Lung (tissue), 17 donors: ENCODE measurements at places on chromosomes 1 and 21.
A peak's percentile ranks its signal among the peaks of the same experiment; 100 is the strongest.

DNA sequence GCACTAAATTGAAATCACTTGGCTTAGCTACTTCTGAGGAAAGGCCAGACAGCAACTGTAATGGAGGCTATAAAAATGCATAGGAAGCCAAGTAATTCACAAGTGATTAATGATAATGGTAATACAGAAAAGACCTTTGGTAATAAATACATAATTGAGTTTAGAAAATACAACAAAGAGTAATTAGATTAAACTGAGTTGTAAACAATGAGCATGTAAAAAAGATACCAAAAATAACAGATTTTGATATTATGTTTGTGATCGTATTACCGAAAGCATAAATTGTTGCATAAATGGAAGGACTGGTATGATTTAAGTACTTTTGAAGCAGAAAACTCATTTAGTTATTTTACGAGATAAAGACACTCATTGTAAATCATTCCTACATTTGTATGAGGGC lies 556.7 kb upstream of the TMPRSS15 start:
- DNase-seq = no peak

GRCh38 chr1:117097443-117097842 lies 24.1 kb downstream of the TRIM45 start:
- no peak for DNase-seq

- no peak for DNase-seq
Observed at GRCh38 chr1:109388884-109389637, 8.7 kb downstream of the SORT1 start.

- no peak for DNase-seq
Observed at GRCh38 chr1:226984521-226985238, 44.6 kb downstream of the COQ8A start.

GRCh38 chr1:28156821-28157220 lies 19.7 kb downstream of the PTAFR start:
- peak; percentile 6 for DNase-seq

DNA sequence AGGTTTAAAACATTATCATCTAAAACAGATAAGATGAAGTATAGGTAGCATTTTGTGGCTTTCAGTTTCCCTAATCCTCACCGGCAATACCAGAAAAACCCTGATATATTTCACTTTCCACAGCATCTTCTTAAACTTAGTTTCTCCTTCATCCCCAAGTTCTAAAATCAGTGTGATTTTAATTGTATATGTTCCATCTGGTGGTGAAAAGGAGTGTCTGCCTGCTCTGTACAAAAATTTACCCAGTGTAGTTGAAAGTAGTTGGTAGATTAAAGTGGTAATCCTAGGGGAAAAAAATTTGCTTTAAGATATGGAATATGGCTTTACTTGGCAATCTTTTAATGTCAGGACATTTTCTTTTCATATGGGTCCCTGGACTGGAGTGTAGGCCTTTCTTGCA lies 74.3 kb downstream of the CEP350 start:
- DNase-seq = peak; percentile 4

DNA sequence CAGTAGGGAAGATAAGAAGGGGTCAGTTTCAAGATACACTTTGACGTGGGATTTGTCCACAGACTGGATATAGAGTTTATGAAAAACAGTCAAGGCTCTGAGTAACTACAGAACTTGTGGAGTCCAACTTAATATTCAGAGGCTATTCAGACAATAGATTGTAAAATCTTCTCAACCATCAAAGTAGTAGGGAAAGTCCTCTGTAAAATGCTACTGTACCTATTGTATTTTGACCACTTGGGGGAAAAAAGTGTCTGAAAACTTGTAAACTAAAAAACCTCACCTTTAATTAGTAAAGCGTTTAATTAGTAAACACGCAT lies 10.5 kb downstream of the PTP4A2 start:
- no peak for DNase-seq

DNA sequence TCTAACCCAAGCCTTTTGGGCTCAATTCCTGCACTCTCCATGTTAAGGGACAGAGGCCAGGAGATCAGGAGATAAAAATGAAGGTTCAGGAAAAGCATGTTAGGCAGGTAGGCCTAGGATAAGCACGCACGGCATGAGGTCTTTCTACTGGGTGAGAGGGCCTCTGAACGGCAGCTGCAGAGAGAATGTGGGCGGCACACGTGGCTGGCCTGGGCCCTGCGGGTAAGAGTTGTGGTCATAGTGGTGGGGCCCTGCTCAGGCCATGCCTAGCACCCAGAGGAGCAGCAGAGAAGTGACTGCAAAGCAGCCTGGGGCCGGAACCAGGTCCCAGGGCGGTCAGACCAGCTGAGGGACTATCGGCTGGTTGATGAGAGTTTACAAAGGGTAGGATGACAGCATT lies 7.5 kb upstream of the FOXO6 start:
- no peak for DNase-seq

DNA sequence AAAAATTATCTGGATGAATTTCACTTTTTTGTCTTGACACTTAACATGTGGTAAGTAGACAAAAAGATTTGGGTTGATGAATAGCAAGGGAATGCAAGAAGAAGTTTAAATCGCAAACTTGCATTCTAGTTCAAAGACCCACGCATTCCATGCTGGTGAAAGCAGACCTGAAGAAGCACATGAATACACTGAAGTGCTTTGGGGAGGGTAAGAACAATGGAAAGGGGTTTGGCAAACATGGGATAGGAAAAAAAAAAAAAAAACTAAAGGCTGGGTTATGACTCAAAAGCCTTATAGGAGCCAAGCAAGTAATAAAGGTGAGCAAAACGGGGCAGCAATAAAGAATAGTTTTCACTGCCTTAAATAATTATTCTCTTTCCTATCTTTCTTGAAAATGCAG lies 450.2 kb downstream of the LMO4 start:
- no peak for DNase-seq

GRCh38 chr1:42427240-42427639 lies 28.6 kb downstream of the ZMYND12 start:
- no peak for DNase-seq

DNA sequence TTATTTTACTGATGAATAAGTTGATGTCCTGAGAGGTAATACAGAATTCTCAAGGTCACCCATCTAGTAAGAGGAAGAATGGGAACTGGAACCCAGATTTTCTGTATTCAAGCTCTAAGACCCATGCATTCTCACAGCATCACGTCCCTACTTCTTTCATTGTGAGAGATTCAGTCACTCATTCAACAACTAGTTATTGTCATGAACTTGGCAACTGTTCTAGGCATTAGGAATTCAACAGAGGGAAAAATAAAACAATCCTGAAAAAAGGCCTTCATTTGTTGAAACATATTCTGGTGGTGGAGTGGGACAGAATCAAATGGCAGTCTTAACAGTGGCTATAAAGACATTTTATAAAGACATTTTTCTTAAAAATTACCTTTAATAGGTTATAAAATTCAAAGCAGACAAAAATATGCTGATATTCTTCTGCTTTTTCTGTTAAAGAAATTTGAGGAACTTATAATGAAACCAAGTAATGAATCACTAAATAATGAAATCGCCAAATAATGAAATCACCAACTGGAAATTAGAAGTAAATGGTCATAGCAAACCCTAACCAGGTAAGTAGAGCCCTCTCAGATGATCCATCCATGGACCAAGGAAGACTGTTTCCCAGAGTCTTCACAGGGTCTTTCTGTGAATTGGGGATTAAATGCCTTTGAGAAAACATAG lies 136.5 kb upstream of the DPYD start:
- no peak for DNase-seq

DNA sequence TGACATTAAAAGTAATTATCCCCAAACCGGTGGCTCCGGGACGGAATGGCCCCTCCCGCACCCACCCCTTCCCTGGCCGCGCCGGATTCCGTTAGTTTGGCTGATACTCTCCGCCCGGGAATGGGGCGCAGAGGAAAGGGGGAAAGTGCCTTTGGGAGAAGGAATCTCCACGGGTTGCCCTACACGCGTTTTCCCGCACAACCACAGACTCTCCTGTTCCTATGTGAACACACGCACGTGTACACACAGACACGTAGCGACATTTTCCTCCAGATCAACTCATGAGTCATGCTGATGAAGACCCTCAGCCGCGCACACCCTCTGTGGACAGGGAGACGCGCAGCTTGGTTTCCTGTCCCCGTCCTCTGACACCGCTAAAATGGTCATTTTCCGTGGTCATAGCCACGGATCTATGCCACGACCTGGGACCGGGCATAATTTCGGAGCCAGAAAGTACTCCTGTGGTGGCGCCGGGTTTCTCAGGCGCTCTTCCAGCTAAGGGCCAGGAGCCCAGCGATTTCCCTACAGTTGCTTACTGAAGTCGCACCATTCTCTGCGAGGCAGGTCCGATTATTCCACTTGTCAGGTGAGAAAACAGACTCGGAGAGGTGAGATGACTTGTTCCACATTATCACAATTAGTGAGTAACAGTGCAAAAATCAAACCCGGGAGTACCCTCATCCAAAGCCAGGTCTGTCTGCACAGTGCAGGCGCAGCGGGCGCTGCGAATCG lies 4.0 kb upstream of the DMRTA2 start:
- no peak for DNase-seq

DNA sequence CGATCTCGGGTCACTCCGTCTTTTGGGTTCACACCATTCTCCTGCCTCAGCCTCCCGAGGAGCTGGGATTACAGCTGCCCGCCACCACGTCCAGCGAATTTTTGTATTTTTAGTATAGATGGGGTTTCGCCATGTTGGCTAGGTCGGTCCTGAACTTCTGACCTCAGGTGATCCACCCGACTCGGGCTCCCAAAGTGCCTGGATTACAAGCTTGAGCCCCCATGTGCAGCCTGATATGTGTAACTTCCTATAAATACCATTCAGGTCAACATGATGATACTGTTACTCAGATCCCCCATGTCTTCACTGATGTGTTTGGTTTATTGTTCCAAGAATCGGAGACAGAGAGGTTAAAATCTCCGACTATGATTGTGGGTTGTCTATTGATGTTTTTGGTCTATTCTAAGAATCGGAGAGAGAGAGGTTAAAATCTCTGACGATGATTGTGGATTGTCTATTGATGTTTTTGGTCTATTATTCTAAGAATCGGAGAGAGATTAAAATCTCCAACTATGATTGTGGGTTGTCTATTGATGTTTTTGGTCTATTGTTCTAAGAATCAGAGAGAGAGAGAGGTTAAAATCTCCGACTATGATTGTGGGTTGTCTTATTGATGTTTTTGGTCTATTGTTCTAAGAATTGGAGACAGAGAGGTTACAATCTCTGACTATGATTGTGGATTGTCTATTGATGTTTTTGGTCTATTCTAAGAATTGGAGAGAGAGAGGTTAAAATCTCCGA lies 17.0 kb downstream of the C1orf159 start:
- DNase-seq = no peak

DNA sequence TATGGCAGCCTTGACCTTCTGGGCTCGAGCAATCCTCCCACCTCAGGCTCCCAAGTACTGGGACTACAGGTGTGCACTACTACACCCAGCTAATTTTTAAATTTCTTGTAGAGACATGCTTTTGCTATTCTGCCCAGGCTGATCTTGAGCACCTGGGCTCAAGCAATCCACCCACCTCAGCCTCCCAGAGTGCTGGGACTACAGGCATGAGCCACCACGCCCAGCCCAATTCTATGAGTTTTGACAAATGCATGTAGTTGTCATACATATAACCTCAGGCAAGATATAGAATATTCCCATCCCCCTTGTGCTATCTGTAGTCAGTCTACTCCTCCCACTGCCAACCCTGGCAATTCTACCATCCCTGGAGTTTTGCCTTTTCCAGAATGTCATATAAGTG lies 38.7 kb upstream of the TTC22 start:
- no peak for DNase-seq

DNA sequence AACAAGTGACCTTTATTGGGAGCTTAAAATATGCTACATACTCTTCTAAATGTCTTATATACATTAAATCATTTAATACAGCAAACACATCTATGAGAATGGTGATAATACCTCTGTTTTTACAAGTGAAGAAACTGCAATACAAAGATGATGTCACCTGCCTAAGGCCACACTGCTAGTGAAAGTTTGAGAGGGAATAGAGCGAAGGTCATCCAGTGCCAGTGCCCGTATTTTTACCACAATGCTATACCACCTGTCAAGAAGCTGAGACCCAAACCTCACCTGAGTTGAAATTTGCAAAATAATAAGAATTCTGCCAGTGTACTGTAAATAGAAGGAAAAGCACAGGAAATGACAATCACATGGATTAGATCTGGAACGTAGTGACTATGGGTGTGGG lies 200.4 kb upstream of the TMPRSS15 start:
- no peak for DNase-seq

DNA sequence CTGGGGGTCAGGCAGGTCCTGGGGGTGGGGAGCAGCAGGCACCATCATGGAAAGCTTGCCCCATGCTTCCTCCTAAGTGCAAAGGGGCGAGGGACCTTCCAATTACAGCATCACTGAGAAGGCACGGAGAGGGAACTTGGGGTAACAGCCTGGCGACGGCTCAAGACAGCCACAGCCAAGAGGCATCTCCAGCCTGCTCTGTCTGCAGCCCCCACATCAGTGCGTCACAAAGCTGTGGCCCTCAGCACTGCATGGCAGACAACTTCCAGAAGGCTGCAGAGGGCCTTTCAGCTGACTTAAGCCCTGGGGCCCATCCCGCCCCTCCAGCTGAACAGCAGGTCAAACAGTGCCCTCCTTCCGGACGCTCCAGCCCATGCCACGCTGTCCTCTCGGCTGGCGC lies 13.2 kb upstream of the GPR153 start:
- DNase-seq = no peak

DNA sequence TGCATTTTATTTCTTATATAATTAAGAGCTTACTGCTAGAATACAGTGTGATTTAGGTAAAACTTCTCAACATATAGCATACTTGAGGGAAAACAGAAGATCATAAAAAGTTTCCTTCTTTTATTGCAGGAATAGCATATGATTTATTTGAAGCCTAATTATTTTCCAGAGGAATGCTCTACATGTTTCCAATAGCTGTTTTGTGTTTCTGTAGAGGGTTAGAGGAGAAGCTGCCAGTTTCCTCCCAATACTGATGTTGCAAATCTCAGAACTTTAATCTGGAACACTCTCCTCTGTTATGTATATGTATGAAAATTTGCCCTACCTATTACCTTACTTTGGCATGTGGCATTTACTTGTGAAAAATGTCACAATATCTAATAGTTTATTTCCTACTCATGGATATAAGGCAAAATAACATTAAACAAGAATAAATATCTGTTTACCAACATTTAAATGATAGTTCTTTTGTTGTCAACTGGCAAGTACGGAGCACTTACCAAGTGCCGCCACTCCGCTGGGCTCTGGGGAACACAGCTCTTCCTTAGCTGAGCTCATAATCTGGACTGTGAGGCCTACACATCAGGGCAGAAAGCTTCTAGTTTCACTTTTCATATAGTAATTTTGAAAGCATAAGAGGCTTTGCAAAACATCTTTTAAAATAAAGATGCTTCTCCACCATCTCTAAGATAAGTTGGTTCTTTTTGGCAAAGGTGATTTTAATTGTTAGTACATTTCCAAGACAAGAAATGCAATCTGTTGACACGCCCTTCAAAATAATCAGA lies 239.8 kb upstream of the C1orf105 start:
- peak; percentile 84 for DNase-seq

- DNase-seq = peak; percentile 48
Observed at GRCh38 chr1:54487571-54488050, 60.4 kb upstream of the ACOT11 start.
